Amniotic epithelial cell (primary cell): ENCODE measurements at places on chromosomes 16 and 17.

- DNase-seq: no peak
Measured at GRCh38 chr16:30998852-30999761, 11.3 kb downstream of the STX1B start.

DNA sequence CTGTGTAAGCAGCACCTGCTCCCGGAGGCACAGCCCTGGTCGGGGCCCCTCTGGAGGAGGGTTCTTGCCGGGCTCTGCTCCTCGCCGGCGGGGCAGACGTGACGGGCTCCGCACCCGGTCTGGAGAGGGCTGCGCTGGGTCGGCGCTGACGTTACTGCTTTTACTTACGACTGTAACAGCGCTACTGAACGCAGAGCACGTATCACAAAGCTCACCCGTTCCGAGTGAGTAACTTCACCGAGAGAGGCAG, 1.3 kb upstream of the RAB40C start:
- DNase-seq: peak; percentile 71

- no peak for DNase-seq
Measured at GRCh38 chr16:27193300-27193990, 9.9 kb upstream of the KDM8 start.

DNA sequence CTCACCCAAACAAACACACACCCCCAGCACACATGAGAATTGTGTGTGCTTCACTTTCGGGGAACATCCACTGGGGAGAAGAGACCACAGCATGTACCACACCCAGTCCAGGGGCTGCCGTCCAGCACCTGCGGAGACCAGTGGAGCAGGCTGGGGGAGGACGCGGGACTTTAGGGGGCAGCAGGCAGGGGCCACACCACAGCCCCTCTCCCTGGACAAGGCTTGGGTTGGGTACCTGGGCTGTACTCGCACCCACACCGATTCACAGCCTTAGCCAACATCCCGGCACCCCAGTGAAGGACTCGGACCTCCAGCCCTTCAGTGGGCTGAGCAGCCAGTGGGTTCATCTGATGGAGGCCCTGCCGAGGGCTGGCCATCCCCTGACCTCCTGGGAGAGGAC, 63.3 kb downstream of the RBFOX3 start:
- no peak for DNase-seq

DNA sequence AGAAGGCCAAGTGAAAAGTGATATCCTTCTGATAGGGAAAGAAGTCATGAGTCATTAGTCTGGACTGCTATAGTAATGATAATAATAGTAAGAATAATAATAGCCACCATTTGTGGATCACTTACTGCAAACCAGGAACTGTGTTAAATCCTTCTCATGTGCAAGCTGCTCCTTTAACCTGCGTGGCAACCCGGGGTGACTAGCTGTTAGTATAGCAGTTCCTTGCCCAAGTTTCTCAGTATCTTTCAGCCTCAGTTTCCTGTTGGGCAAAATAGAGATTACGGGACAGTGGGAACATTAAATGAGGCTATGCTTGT, 129.5 kb downstream of the CDH13 start:
- no peak for DNase-seq

- DNase-seq: no peak
Measured at GRCh38 chr17:79322211-79323123, 247.8 kb downstream of the ENGASE start.

- peak; percentile 63 for DNase-seq
Measured at GRCh38 chr16:29775742-29776408, 2.2 kb upstream of the ZG16 start.

DNA sequence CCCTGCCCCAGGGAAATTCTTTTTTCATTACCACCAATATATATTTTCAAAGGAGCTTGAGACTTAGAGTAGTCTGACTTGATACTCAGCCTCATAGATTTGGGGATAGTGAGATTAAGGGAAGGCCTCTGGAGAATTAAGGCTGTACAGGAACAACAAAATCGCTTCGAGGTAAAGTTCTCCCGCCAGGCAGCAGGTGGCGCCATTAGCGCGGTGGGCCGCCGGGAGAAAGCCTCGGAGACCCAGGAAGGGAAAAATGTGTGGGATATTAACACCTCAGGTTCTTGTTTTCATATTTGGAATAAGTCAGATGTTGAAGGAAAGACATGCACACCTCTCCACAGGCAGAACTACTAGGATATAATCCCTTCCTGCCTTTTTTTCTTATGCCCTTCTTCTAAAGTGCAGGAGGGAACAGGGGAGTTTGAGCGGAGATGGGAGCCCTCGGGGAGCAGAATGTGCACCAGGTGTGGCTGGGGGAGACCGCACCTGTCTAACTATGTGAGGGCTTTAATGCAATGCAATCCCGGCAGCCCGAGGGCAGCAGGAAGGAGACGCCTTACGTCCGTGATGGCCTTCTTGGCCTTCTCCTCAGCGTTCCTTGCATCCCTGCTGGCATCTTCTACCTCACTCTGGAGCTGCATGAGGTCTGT, 25.9 kb downstream of the MYH3 start:
- DNase-seq: peak; percentile 7
